Stimulated activated CD4-positive, alpha-beta T cell treated with anti-CD3 and anti-CD28 coated beads, TNF-alpha, amount 100 ng/mL, for 1 hour (primary cell): ENCODE measurements at places on chromosomes 2 and 18.
A peak's percentile ranks its signal among the peaks of the same experiment; 100 is the strongest.

GRCh38 chr2:218233543-218233942 lies 16.6 kb downstream of the ARPC2 start:
- DNase-seq: no peak

GRCh38 chr2:169012812-169013627 lies 18.1 kb downstream of the ABCB11 start:
- DNase-seq: no peak

DNA sequence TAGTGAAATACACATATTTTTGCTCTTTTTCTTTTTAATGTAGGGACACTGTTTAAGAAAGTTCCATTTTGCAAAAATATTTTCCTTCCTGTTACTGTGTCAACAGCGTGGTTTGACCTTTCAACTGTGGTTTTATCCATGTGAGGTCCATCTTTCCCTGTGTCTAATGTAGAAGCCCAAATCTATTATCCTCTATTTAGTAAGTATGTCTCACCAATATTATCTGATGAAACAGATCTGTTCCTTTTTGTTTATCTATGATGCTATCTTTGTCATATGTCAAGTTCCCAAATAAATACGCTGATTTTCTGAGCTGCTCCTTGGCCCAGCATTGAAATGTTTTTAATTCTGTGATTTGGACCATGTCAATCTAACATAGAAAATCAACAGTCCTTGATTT lies 3.5 kb upstream of the ARHGAP15 start:
- no peak for DNase-seq

DNA sequence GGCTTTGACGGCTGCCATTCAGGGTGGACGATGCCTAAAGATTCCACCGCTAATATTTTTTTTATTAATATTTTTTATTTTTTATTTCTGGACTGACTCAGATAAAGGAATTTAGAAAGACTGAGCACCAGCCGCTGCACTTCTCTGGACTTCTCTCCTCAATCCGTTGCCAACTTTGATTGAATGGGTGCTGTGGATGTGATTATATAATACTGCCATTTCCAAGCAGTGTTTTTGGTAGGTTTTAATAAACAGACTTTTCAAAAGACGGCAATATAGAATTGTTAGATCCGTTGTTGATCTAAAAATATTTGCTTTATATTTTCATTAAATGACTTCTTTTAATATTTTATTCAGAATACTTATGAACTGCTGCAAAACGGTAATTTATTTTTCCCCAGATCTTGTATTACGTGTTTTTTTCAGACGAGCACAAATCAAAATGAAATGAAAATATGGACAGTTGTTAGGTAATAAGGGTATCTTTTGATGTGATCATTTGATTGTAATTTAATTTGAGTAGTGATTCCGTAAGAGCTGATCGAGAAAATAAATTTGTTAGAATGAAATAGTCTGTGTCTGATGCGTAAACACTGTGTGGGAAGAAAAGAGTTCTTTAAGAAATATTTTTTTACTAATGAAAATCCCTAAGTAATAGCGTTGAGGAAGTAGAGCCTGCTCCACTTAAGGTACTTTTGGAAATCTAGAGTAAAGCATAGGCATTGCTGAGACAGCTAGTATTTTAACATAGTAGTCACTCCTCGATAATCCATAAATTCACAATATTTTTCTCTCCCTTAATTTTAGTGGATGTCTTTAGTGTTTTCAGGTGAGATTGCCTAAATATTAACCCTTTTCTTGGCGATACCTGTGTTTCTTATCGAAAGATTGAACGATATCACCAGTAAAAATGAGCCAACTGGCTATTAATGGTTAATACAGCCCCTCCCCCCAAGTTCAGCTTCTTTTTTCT lies 4.4 kb downstream of the POU3F3 start:
- no peak for DNase-seq

DNA sequence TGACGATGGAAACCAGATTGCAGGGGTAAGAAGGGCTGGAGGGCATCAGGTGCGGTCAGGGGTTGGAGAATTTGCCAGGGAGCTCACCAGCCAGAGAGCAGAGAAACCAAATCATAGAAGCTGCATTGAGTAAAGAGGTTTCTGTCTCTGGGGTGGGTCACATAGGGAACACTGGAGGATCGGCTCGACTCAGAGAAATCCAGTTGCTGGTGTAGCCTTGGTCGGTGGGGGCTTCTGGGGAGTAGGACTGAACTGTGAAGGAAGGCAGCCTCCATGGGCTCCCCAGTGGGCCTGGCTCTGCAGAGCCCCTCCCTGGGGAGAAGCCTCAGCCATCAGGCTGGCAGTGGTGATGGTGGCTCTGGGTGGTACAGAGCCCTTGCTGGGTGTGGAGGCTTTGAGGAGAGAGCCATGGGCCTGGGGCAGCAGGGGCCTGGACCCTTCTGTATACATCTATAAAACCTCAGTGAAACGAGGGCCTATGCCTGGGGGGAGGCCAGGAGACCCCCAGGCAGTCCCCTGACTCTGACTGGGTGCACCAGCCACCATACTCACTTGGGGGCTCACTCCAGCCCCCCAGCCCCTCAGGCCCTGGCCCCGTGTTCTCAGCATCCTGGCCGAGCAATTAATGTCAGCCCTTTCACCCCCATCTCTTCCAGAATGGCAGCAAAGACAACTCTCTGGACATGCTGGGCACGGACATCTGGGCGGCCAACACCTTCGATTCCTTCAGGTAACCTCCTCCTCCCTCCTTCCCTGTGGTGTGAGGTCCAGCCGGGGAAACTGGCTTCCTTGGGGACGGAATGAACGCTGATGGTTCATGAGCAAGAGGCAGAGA lies 124.5 kb downstream of the CTIF start:
- no peak for DNase-seq

- DNase-seq: peak; percentile 13
Observed at GRCh38 chr2:106144621-106145331, 49.3 kb downstream of the UXS1 start.

DNA sequence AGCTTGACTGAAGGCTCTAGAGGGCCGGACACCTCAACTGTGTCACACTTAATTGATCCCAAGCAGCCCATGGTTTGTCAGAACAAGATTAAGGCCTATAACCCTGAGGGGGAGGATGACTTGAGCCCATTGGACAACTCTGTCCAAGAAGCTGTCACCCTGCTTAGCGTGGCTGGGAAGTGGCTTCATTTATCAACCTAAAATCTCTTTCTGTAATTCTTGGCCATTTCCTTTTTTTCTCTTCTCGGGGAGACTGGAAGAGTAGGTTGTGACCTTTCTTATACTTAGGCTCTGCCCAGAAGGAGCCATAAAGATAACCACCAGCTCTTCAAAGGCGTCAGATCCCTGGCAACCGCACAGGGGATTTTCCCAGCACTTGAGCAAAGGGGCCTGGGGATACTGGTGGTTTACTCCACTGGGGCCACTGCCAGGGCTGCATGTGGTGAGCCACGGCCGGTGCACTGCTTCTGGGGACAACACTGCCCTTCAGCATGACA lies 265.5 kb downstream of the CYRIA start:
- DNase-seq: no peak

GRCh38 chr18:48621240-48621639 lies 82.4 kb downstream of the CTIF start:
- DNase-seq: no peak

DNA sequence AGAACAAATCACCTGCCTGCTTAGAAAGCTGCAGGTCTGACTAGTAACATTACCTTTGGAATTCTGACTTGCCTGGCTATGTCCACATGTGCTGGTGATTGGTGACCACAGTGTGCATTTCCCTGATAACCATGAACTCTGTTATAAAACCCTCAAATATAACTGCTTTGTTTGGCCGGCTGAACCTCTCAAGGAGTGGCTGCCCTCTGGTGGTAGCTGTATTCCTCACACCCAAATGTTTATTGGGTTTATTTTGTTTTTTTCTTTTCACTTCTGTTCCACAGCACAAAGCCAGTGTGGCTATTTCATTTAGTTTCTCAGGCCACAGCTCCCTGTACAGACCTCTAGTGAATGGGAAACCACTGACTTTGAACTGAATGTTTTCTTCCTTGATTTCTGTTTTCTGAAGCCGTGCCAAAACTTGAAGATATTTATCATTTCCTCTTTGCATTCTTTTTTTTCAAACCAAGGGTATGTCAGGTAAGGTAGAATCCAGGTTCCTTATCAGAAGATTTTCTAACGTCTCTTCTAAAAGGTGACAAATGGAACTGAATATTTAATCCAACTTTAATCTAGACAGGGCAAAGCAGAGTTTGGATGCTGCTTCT lies 549.0 kb upstream of the VRK2 start:
- no peak for DNase-seq

- DNase-seq: no peak
Observed at GRCh38 chr2:155178921-155179320, 480.4 kb downstream of the KCNJ3 start.

GRCh38 chr18:31685097-31686082 lies 1.0 kb upstream of the B4GALT6 start:
- DNase-seq: no peak

- DNase-seq: no peak
Observed at GRCh38 chr2:59018737-59019136, 777.6 kb upstream of the FANCL start.

DNA sequence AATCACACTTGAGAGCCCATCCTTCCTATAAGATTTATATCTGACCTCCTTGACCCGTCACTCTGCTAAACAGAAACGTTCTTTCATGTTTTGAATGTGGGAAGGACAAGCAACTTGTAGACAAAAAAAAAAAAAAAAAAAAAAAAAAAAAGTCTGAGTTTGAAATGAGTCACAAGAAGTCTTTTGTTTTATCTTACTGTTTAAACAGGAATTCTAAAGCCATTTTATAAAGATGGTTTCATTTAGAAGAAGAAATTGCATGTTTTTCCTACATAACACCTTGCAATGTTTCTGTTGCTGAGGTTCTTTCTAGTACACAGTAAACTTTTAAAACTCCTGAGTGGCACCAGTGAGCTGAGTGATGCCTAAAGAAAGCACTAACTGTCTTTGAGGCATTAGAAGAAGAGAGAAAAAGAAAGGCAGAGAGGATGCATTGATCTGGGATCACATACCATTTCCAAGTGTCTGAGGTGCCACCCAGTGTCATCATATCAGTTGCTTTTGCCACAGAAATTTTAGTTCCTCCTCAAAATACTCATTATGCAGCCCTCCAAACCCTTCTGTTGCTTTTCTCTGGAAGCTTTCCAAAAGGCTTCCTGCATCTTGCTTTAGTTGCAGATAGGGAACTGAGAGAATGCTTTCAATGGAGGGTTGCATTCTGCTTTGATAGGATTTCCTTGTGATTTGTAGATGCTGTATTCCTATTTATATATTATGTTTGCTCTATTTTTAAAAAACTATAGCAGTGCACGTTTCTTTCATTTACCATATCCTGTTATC lies 69.1 kb downstream of the ACVR2A start:
- DNase-seq: no peak

GRCh38 chr18:6649421-6650126 lies 79.9 kb upstream of the ARHGAP28 start:
- DNase-seq: no peak

DNA sequence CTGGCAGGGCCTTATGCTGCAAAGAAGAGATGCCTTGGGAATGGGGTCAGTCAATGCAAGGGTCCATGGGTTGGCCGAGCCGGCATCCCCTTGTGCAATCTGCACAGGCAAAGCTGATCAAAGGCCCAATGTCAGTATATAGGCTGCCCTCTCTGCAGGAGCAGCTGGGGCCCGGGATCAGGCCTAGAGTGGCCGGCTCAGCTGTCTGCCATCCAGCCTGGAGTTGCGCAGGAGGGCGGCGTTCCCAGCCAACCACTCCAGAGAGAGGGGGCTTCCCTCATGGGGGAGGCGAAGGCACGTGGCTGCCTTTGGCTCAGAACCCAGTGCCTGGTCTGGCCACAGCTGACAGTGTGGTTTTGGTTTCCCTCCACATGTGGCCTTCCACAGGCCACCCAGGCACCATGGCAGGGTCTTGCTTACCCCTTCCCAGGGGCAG lies 3.9 kb downstream of the INPP5D start:
- DNase-seq: no peak

GRCh38 chr2:83196225-83196624 lies 1262.9 kb downstream of the SUCLG1 start:
- DNase-seq: no peak

GRCh38 chr18:474416-474815 lies 26.1 kb downstream of the COLEC12 start:
- DNase-seq: no peak

GRCh38 chr18:46028536-46028891 lies 43.5 kb downstream of the PSTPIP2 start:
- DNase-seq: no peak

- no peak for DNase-seq
Observed at GRCh38 chr2:42421601-42422239, 60.7 kb upstream of the COX7A2L start.

DNA sequence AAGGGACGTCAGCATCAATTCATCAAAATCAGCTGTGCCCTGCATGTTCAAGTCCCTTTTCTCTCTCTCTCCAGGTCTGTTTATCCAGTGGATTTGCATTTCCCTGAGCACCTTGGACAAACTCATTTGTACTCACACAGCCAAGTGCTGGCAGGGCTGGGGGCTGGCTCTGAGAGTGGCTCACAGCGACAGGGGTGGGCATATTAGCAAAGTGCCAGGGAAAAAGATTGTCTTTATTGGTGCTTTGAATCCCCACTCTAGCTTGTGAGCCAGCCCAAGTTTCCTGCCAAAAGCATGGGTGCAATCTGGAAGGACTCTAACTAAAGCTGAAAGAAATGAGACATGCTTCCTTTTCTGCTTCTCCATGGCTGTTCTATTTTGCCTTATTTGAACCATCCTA lies 56.6 kb downstream of the ACOXL start:
- DNase-seq: no peak

DNA sequence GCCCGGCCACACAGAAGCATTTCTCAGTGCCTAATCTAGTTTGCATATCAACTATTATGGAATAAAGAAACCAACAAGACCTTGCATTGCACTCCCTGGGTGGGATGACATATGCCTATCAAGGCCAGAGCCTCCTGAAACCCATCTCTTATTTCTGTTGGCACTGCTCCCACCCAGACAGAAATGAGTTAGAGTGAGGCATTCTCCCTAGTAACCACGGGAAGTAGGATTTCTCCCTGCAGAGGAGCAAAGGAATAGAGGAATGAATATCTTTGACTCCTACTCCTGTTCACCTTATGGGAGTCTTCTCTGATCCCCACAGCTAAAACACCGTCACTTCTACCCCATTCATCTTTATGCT lies 24.2 kb upstream of the SCYGR1 start:
- no peak for DNase-seq

DNA sequence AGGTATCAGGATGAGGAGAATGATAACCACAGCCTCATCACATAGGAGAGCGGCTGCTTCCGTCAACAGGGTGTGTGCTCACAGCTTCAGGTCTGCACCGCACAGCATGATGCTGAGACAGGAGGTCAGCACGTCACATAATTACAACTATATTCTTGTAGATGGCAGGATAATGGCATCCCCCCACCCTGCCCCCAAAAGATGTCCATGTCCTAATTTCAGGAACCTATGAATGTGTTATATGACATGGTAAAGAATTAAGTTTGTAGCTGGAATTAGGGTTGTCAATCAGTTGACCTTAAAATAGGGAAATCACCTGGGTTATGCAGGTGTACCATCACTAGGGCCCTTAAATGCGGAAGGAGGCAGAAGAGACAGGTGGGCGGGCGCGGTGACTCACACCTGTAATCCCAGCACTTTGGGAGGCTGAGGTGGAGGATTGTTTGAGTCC lies 73.9 kb downstream of the ARL4C start:
- no peak for DNase-seq

- DNase-seq: no peak
Observed at GRCh38 chr2:234952270-234953115, 676 bp downstream of the SH3BP4 start.

- no peak for DNase-seq
Observed at GRCh38 chr18:63098018-63098981, 221.3 kb downstream of the BCL2 start.
